ENCODE measurements at places on chromosomes 5 and 9.

DNA sequence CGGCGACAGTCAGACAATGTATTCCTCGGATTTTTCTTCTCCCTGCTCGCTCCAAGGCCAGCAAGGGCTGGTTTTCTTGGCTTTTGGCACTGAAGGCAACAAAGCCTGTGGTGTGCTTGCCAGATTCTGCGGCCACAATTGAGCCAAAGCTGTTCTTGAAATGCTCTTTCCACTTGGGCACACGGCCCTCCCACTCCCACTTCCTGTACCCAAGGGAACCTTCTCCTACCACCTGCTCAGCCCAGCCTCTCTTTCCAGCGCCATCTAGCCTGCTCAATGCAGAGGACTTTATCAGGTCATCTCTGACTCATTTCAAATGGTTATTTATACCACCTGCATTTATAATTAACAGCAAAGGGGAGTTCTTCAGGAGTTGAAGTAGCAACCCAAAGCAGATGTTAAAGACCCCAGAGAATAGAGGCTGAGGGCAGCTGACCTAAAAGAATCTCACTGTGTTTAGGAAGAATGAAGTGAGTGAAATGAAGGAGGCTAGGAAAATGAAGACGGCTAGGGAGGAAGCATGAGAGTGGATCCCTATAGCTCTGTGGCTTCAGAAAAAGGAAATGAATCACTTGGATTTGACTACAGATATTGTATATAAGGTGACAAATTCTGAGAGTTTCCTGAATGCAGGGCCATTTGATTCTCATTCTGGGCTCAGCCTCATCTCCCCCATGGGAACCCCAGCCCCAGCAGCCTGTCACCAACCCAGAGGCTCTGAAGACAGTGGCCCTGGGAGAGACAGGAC is 439.0 kb downstream of the ENC1 start:
- DNase-seq: peak; percentile 50

- DNase-seq: no peak
These were observed 52.5 kb downstream of the AP3B1 start for GRCh38 chr5:78242001-78242400.

DNA sequence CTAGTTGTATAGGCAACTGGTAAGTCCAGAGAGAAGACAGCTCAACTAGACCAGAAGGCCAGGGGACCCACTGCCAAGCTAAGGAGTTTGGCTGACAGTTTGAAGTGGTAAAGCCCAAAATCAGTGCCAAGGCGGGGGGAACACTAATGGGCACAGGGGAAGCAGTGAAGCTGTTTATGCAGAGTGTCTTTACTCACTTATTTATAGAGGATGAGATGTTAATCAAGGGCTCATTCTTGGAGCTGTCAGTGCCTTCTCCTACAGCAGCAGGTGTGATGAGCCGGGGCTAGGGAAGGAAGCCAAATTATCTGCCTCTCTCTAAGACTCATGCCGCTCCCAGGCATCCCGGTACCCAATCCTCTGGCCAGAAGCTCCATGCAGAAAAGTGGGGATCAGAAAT is 75.2 kb upstream of the GALNT10 start:
- no peak for DNase-seq

- no peak for DNase-seq
These were observed 69.0 kb upstream of the XPA start for GRCh38 chr9:97766092-97766491.

- DNase-seq: peak; percentile 67
These were observed 31.4 kb upstream of the BRD3 start for GRCh38 chr9:134099123-134099761.

DNA sequence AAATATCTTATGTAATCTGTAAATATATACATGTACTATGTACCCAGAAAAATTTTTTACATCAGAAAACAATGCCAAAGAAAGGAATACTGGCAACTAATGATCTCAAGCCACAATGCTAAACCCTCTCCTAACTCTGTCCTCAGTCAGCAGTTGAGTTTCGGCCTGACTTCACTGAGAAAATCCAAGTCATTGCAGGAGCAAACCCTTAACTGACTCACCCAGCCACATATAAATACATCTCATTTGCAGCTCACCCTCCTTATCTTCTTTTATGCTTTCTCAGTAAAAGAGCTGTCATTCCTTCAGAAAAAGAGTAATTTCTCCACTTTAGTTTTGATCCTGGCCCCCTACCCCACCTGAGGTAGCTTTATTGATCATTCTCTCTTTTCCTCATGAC is 46.1 kb upstream of the TMED7 start:
- DNase-seq: no peak

DNA sequence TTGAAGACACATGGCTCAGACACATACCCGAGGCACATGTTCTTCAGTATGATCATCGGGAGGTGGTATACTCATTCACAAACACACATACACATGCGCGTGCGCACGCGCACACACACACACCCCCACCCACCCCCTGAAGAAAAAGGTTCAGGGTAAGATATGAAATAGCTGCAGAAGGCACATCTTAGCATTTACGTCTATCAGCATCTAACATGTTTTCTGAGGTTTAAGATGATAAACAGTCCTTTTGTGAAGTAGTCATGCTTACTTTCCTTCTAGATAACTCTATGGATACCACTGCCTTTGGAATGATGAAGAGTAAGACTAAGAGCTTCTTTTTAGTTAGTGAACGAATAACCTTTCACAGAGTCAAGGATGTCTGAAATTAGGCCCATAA is 105.1 kb upstream of the GNA14 start:
- DNase-seq: no peak

DNA sequence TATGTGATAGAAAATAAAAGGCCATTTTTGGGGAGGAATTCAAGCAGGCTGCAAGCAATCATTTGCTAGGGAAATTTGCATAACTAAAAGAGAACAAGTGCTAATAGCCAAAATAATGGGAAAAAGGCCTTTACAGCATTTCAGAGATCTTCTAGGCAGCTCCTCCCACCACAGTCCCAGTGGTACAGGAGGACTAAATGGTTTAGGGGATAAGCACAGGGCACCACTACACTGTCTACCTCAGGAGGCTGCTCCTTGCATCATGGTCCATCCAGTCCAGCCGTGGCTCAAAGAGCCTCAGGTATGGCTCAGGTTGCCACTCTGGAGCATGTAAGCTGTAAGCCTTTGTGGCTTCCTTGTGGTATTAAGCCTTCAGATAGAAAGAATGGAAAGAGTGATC is 485.6 kb downstream of the PDE4D start:
- DNase-seq: no peak

- DNase-seq: peak; percentile 79
These were observed 18.3 kb upstream of the NDST1 start for GRCh38 chr5:150489360-150490295.

DNA sequence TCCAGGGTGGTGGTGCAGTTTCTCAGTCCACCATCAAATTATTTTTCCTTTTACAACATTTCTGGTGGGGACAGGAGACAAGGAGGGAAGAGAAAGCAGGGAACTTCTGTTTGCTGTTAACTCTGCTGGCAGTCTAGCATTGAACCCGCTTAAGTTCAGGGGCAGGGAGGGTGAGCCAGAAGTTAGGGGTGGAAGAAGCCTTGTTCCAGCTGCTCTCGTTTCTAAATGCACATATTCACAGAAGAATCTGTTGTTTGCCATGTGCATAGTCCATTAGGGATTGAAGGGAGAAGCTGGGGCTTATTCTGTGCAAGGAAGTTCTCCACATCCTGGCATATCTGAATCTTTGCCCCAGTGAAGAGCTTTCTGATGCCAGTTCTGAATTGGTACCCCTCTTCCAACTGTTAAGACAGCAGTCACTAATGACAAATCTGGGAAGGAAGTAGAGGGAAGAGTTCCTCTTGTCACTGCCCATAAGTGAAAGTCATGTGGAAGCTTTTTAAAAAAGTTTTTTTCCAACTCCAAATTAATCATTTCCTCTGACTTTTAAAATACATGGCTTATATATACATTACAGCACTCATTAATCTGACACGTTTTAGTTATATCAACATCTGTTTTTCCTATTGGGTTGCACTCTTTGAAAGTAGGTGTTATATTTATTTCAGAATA is 32.6 kb upstream of the ACOT12 start:
- no peak for DNase-seq

- no peak for DNase-seq
These were observed 31.1 kb downstream of the PCSK5 start for GRCh38 chr9:75921391-75922127.
